ENCODE measurements at places on chromosomes 13 and 19. TPM values are rescaled to one million over a fixed set of nuclear protein-coding genes. Genes with fewer than 3 reads are reported as not detected.

The C1QTNF9 gene
- total RNA-seq: not detected

The ZNF546 gene
- 2.7 TPM for total RNA-seq

The CYP2A7 gene
- not detected for total RNA-seq

The SSBP4 gene
- 112 TPM for total RNA-seq

DNA sequence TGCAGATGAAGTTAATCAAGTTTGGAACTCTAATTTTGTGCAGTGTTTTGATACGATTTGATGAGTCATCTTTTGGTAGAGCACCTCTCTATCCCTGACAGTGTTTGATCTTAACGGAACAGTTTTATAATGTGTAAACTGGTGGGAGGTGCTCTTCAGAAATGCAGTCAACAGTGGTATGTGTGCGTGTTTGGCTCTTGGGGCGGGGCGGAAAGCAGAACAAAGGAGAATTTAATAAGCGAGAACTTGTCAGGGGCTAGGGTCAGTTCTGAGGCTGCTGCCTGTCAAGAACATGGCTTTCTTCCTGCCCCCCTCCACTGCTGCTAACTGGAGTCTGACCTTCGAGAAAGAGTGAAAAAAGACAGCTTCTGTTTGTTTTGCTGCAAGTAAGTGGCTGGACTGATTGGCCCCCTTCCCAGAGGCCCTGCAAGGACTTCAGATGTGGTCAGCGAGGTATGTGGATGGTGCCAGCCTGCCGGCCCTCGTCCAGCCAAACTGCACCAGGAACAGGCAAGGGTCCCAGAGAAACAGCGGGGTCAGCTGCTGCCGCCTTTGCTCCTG lies 40.8 kb downstream of the BBC3 start:
- no peak for DNase-seq
- no peaks in the 10 kb centered on the region for H3K27me3 ChIP-seq
- peaks cover 32% of the 10 kb centered on the region for H3K4me1 ChIP-seq

DNA sequence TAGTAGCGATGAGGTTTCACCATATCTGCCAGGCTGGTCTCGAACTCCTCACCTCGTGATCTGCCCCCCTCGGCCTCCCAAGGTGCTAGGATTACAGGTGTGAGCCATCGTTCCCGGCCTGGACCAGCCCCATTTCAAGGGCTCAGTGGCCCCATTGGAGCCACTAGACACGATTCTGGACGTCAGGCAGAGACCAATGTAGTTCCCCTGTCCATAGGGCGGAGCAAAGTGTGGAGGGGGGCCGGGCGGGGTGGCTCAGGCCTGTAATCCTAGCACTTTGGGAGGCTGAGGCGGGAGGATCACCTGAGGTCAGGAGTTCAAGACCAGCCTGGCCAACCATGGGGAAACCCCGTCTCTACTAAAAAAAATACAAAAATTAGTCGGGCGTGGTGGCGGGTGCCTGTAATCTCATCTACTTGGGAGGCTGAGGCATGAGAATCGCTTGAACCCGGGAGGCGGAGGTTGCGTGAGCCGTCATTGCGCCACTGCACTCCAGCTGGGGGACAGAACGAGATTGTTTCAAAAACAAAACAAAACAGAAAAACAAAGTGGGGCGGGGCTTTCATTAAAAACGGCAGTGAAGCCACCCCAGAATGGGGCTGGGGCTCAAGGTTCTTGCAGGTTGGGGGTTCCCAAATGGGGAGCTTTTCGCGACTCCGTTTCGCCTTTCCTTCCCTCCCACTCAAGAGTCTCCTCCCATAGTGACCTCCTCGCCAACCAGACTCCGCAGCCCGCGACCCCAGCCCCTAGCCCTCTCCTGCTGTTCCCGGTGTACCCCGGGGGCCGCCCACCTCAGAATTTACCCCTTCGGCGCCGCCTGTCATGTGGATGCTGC lies 758 bp upstream of the TECR start:
- H3K4me1 ChIP-seq: peaks cover 19% of the 10 kb centered on the region
- H3K36me3 ChIP-seq: no peaks in the 10 kb centered on the region
- no peaks in the 10 kb centered on the region for H3K27me3 ChIP-seq
- DNase-seq: no peak
- peak overlapping the region; percentile 96 for H3K27ac ChIP-seq
- peak overlapping the region; percentile 97 for H3K4me3 ChIP-seq

GRCh38 chr13:40637643-40638042 lies 28.8 kb downstream of the FOXO1 start:
- H3K27ac ChIP-seq: no peak overlapping the region
- H3K27me3 ChIP-seq: no peaks in the 10 kb centered on the region
- peaks cover 65% of the 10 kb centered on the region for H3K4me1 ChIP-seq
- DNase-seq: no peak
- no peak overlapping the region for H3K4me3 ChIP-seq

DNA sequence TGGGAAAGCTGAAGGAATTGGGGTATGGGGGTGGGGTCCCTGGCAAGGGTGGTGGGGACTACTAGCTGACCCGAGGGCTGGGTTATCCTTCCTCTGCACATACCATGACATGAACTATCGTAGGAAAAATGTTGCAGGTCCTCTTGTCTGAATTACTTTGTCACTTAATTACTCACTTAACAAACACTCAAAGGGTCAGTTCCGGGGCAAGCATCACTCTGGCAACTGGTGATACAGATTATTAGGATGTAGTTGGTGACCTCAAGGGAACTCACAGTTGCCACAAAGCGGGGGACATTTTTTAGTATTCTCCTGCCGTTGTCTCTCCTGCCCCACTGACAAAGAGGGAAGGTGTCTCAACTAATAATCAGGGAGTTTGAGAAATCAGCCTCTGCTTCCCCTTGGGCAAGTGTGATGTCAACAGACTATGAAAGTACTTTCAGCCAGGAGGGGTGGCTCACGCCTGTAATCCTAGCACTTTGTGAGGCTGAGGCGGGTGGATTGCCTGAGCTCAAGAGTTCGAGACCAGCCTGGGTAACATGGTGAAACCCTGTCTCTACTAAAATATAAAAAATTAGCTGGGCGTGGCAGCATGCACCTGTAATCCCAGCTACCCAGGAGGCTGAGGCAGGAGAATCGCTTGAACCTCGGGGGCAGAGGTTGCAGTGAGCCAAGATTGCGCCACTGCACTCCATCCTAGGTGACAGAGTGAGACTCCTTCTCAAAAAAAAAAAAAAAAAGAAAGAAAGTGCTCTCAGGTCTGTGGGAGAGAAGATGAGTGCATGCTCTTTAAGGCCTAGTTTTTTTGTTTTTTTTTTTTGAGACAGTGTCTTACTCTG lies 10.3 kb downstream of the DNAJB1 start:
- peaks cover 43% of the 10 kb centered on the region for H3K4me1 ChIP-seq
- peak overlapping the region; percentile 77 for H3K4me3 ChIP-seq
- H3K27ac ChIP-seq: peak overlapping the region; percentile 98

GRCh38 chr19:4519521-4520277 lies 1.4 kb upstream of the PLIN4 start:
- no peaks in the 10 kb centered on the region for H3K4me1 ChIP-seq
- H3K36me3 ChIP-seq: no peaks in the 10 kb centered on the region
- peaks cover 8% of the 10 kb centered on the region for H3K27me3 ChIP-seq

- peaks cover 38% of the 10 kb centered on the region for H3K4me1 ChIP-seq
- H3K4me3 ChIP-seq: no peak overlapping the region
- no peak for DNase-seq
- H3K27me3 ChIP-seq: no peaks in the 10 kb centered on the region
- peaks cover 13% of the 10 kb centered on the region for H3K36me3 ChIP-seq
These were observed 10.3 kb upstream of the GARIN5A start for GRCh38 chr19:50486823-50487515.

GRCh38 chr13:20512042-20512683 lies 13.5 kb downstream of the CRYL1 start:
- no peaks in the 10 kb centered on the region for H3K27me3 ChIP-seq
- peak overlapping the region; percentile 37 for H3K27ac ChIP-seq
- H3K4me1 ChIP-seq: peaks cover 6% of the 10 kb centered on the region
- peaks cover 7% of the 10 kb centered on the region for H3K36me3 ChIP-seq
- no peak overlapping the region for H3K4me3 ChIP-seq
- no peak for DNase-seq

- no peaks in the 10 kb centered on the region for H3K4me1 ChIP-seq
- H3K27me3 ChIP-seq: no peaks in the 10 kb centered on the region
- no peaks in the 10 kb centered on the region for H3K36me3 ChIP-seq
- H3K27ac ChIP-seq: no peak overlapping the region
These were observed 366.8 kb downstream of the SLITRK1 start for GRCh38 chr13:83515268-83516015.

DNA sequence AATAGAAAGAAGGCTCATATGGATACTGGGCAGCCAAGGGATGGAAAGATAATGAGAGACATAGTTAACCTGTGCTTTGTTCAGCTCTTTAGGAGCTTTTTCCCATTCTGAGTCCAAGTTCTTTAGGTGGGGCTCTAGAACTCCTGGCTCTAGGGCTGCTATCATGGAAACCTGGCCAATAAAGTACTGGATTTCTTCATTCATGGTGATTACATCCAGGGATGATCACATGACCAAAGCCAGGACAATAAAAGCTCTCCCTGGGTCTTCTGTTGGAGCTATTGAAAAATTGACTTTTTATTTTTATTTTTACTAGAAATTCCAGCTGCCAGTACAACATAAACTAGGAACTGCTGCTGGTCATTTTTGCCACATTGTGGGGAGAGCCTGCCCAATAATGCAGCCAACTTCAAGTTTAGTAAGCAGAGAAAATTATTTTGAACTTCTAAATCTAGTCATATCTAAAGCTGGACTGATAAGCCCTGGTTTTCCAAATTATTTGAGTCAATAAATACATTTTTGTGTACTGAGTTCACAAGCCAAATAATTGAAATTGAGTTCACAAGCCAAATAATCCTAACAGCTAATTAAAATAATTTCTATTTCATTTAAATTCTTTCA lies 224.9 kb upstream of the STARD13 start:
- H3K4me1 ChIP-seq: no peaks in the 10 kb centered on the region
- H3K27me3 ChIP-seq: peaks cover 7% of the 10 kb centered on the region
- no peak overlapping the region for H3K4me3 ChIP-seq
- no peak for DNase-seq
- H3K36me3 ChIP-seq: peaks cover 3% of the 10 kb centered on the region
- no peak overlapping the region for H3K27ac ChIP-seq

DNA sequence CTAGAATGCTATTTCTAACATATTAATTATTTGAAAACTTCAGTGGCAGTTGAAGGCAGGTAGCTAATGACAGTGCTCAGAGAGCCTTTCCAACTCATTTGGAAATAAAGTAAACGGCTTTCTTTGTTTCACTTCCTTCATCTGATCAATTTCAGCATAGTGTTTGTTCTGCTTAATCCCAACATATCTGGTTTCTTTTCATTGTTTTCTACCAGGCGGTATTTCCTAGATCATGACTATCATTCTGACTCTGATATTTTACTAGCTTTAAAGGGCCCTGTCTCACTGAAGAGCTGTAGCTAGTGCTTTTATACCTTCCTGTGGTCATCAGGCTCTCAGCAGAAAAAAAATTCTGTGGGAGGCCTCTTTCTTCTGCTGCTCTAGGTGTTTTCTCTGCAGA lies 178.6 kb downstream of the RBM26 start:
- no peak overlapping the region for H3K27ac ChIP-seq
- no peak overlapping the region for H3K4me3 ChIP-seq
- H3K36me3 ChIP-seq: no peaks in the 10 kb centered on the region
- no peak for DNase-seq

DNA sequence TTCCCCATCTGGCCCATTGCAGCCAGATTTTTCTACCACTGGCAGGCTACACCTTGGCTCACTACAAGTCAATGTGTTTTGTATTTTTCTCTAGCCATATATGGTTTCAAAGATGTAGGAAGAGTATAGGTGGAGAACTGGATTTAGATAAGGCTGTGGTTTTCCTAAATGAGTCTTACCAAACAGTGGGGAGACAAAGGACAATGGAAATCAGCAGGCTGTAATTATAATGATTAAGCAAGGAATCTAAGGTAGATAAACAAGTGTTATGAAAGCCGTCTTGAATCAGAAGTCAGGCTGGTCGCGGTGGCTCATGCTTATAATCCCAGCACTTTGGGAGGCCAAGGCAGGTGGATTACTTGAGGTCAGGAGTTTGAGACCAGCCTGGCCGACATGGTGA lies 11.2 kb downstream of the IGFL1 start:
- H3K27ac ChIP-seq: no peak overlapping the region
- peaks cover 6% of the 10 kb centered on the region for H3K36me3 ChIP-seq
- H3K4me3 ChIP-seq: no peak overlapping the region
- H3K4me1 ChIP-seq: peaks cover 2% of the 10 kb centered on the region
- no peak for DNase-seq
